Muscle of leg (tissue), 16 donors: ENCODE measurements at places on chromosomes 12 and 14. TPM values are rescaled to one million over a fixed set of nuclear protein-coding genes. Genes with fewer than 3 reads are reported as not detected.

DNA sequence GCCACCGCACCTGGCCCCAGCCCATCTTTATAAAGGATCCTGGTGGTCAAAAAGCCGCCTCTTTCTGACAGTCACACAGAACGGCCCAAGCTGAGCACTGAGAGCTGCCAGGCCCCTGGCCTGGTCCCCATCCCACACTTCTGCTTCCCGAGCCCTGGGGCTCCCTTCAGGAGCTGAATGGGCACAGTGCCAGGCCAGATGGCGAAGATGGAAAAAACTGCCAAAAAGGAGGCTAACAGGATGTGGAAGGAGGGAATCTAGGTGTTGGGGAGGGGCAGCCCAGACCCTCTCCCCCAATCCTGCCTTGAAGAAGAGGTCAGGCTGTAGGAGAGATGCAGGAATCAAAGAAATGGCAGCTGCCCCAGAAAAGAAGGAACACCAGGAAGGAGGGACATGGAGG lies 5.0 kb downstream of the LPAR5 start:
- no peak for DNase-seq
- H3K4me3 ChIP-seq = no peak overlapping the region
- no peaks in the 10 kb centered on the region for H3K36me3 ChIP-seq
- peak overlapping the region; percentile 42 for H3K27ac ChIP-seq

DNA sequence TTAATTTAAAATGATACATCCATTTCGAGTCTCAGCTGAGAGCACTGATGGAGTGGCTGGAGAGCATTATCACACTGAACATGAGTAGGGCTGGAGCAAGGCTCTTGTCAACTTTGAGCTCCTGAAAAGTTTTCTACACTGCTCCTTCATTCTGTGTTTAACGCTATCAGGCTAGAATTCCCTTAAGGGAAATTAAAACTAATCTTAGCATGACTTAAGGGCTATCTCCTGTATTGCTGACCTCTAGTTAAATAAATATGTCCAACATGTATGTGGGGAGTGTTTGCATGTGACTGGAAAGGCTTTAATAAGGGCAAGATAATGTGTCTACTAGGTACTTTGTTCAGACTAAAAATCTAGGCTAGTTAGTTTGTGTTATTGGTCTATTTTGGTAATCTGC lies 116.7 kb upstream of the CAND1 start:
- DNase-seq = no peak
- no peak overlapping the region for H3K4me3 ChIP-seq
- H3K36me3 ChIP-seq = no peaks in the 10 kb centered on the region
- no peaks in the 10 kb centered on the region for H3K27me3 ChIP-seq
- no peak overlapping the region for H3K27ac ChIP-seq

DDX11 gene
- total RNA-seq = 21.1 TPM

HOXC10 gene
- total RNA-seq = 7.6 TPM

KCNH3 gene
- total RNA-seq = 1.1 TPM

GRCh38 chr12:46373301-46374296 lies 1.0 kb upstream of the SLC38A2 start:
- H3K27me3 ChIP-seq = no peaks in the 10 kb centered on the region
- peaks cover 15% of the 10 kb centered on the region for H3K36me3 ChIP-seq
- peak overlapping the region; percentile 96 for H3K27ac ChIP-seq
- H3K4me1 ChIP-seq = peaks cover 15% of the 10 kb centered on the region

DNA sequence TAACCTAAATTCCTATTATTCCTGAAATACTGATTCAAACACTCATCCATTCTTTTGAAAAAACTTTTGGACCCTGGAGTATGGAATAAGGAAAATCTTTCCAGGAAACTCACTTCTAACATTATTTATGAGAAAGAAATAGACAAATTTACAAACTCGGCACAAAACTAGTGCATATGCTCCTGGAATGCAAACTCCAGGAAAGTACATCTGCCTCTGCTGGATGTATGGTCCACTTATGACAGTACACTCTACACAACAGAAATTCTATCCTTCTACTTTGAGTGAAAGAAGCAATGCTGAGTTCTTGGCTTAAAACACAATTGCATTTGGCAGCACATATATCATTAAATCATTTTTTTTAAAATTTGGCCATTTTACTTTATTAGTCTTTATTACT lies 700.5 kb upstream of the STXBP6 start:
- H3K27ac ChIP-seq = no peak overlapping the region
- no peaks in the 10 kb centered on the region for H3K27me3 ChIP-seq
- H3K4me3 ChIP-seq = no peak overlapping the region
- DNase-seq = peak; percentile 92

DNA sequence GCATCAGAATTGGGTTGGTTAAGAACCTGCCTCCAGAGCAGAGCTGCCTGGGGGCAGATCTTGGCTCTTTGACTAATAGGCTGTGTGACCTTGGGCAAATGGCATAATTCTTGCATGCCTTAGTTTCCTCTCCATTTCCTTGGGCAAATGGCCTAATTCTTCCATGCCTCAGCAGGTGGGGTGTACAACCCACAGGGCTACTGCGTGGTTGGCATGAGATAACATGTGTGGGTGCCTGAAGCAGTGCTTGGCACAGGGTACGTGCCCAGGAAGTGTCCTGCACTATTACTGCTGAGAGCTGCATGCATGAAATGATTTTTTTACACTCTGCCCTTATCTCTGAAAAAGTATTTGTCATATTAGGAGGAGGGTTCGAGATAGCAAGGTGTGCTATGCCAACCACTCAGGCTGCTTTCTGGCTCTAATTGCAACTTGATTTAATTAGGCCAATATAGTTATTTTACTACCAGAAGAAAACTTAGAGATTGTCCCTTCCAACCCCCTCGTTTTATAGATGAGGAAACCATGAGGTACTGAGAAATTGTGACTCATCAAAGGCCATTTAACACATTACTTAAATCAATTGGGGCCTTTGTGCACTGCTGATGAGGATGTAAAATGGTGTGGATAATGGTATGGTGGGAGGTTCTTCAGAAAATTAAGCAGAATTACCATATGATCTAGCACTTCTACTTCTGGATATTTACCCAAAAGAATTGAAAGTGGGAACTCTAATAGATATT lies 161.6 kb upstream of the HIF1A start:
- H3K27ac ChIP-seq = no peak overlapping the region
- DNase-seq = no peak
- H3K4me3 ChIP-seq = no peak overlapping the region
- peaks cover 13% of the 10 kb centered on the region for H3K4me1 ChIP-seq

SLC25A21 gene
- total RNA-seq = 1.1 TPM

TMEM30B gene
- 3.2 TPM for total RNA-seq
